Midbrain (tissue), 1 donor: ENCODE measurements at places on chromosomes 13 and 19.

DNA sequence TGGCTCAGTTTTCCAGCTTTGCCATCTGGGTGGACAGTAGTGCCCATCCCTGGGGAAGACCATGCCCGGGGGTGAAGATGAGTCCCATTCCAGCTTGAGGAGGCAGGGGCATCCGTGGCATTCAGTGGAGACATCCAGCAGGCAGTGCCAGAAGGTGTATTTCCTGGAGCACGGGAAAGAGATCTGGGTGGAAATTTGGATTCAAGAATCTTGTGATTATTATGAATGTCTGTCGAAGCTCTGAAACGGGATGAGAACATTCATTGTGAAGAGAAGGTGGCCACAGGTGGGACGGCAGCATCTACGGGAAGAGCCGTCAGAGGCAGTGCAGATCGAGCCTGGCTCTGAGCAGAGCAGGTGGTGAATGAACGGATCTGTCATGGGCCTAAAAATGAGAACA, 167.3 kb upstream of the RNF113B start:
- no peak for DNase-seq

DNA sequence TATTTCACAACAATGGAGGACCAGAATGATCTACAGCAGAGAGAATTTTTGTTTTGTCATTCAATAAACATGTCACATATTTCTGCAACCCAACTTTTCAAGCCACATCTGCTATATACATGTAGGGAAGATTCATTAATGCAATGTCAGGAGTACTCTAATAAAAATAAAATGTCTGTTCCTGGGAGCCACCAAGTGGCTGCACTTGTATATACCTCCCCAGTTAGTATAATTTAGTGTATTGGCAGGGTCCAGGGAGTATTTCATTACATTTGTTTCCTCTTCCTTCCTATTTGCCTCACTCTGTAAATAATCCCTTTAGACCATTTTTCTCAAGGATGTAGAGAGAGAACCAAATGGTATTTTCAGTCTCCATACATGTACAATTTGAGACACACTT, 1169.0 kb downstream of the DIAPH3 start:
- DNase-seq, result no peak

DNA sequence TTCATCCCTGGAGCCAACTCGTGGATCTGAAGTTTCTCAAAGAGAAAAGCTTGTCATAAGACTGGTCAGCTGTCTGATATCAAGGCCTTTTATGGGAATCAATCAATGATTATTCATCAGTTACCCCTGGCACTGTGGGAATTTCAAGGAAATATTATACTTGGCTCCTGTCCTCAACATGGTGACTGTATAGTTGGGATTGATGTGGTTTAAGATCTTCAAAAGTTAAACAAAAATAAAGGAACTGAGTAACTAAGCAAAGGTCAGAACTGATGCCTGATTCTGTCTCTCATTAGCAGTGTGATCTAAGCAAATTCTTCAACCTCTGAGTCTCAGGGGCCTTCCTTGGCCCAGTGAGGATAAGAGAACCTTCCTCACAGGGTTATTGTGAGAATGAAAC, 22.2 kb upstream of the SERPINE3 start:
- DNase-seq, result no peak

DNA sequence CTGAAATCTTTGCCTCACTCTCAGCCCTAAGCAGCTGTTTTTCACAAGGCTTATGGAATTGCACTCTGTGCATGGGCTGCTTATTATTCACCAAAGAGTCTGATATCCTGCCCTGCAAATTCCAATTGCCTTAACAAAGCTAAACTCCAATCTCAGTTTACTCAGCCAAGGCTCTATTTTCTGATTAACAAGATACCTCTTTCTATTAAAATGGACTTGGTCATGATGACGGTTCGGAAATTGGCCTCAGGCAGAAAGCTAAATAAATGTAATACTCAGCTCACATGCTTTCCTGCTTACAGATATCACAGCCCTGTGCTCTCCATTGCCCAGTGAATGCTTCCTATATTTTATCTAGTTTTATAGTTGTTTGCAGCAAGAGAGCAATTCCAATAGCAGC, 1270.8 kb downstream of the PCDH9 start:
- DNase-seq, result no peak

DNA sequence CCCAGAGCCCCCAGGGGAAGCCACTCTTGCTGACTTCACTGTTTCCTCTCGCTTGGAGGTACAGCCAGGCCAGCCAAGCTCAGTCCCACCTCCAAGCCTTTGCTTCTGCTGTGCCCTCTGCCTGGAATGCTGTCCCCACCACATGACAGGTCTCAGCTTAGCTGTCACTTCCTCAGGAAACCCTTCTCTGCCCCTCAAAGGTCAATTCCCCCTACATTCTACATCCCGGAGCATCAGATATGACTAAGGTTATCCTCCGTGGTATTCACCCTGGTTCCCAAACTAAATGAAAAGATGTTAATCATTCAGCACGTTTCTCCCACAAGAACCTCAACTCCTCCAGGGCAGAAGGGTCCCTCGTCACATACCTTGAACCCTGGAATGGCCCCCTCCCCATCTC, 53.5 kb downstream of the PTPRS start:
- DNase-seq, result no peak
